Epithelial cell of alveolus of lung (primary cell): ENCODE measurements at places on chromosomes 12 and 14. TPM values are rescaled to one million over a fixed set of nuclear protein-coding genes. Genes with fewer than 3 reads are reported as not detected.

Gene PIWIL1
- not detected in 2 replicates for total RNA-seq

Gene RNASE4
- 18.6 and 27.5 TPM in 2 replicates for total RNA-seq

Gene CLEC4D
- not detected in 2 replicates for total RNA-seq

Gene NTF3
- total RNA-seq, result 0.08 and 0.13 TPM in 2 replicates

Gene EDDM3A
- not detected in 2 replicates for total RNA-seq

Gene CIDEB
- 0.16 and 1.9 TPM in 2 replicates for total RNA-seq

Gene RNASE1
- total RNA-seq, result 1.7 and 4.1 TPM in 2 replicates

Gene LRRC23
- total RNA-seq, result 5.8 and 13.9 TPM in 2 replicates

Gene NEUROD4
- not detected in 2 replicates for total RNA-seq

Gene GPR162
- 2.1 and 20.3 TPM in 2 replicates for total RNA-seq

Gene SYNDIG1L
- 0.13 and 2.5 TPM in 2 replicates for total RNA-seq

Gene ABHD12B
- not detected in 2 replicates for total RNA-seq

Gene ADCY4
- total RNA-seq, result 0.39 and 0.88 TPM in 2 replicates

Gene GUCY2C
- total RNA-seq, result not detected in 2 replicates

Gene RASAL1
- not detected in 2 replicates for total RNA-seq

Gene ARL6IP4
- 146 and 264 TPM in 2 replicates for total RNA-seq

Gene KRT75
- total RNA-seq, result not detected in 2 replicates

Gene TC2N
- 0.24 and 0.26 TPM in 2 replicates for total RNA-seq

Gene OR6C2
- not detected in 2 replicates for total RNA-seq

Gene WBP11
- total RNA-seq, result 21.1 and 28.7 TPM in 2 replicates

Gene ASB2
- total RNA-seq, result 0.13 TPM in 1 of 2 replicates, not detected in the other

Gene PLBD1
- total RNA-seq, result 2.8 and 6.6 TPM in 2 replicates

Gene C14orf180
- total RNA-seq, result not detected in 2 replicates

Gene C12orf54
- total RNA-seq, result 2.2 TPM in 1 of 2 replicates, not detected in the other

Gene KCNK13
- 0.13 TPM in 1 of 2 replicates, not detected in the other for total RNA-seq

Gene RNASE3
- not detected in 2 replicates for total RNA-seq

Gene C1S
- total RNA-seq, result 137 and 318 TPM in 2 replicates

Gene SLC38A4
- 0.24 and 0.65 TPM in 2 replicates for total RNA-seq

Gene DYRK4
- 59.9 and 62.3 TPM in 2 replicates for total RNA-seq

Gene MYF5
- total RNA-seq, result not detected in 2 replicates

Gene SLC4A8
- total RNA-seq, result 1.9 and 3.4 TPM in 2 replicates

Gene LRRC10
- not detected in 2 replicates for total RNA-seq

Gene RNU4-1
- under 0.01 TPM in 2 replicates for total RNA-seq

Gene IL31
- total RNA-seq, result not detected in 2 replicates

Gene SLC15A5
- not detected in 2 replicates for total RNA-seq

Gene MYO1H
- not detected in 2 replicates for total RNA-seq

Gene TTC6
- total RNA-seq, result 0.13 TPM in 1 of 2 replicates, not detected in the other

Gene TAS2R9
- not detected in 2 replicates for total RNA-seq

Gene PLXNC1
- total RNA-seq, result 1.4 and 1.7 TPM in 2 replicates

Gene GDF3
- total RNA-seq, result not detected in 2 replicates

Gene MAP1LC3B2
- total RNA-seq, result 0.26 and 0.32 TPM in 2 replicates

Gene KRT85
- not detected in 2 replicates for total RNA-seq

Gene SLC7A7
- total RNA-seq, result 9.1 and 12.7 TPM in 2 replicates

Gene PCNX1
- 39.0 and 44.0 TPM in 2 replicates for total RNA-seq

Gene PNN
- total RNA-seq, result 12.3 and 21.6 TPM in 2 replicates

Gene EML1
- total RNA-seq, result 7.8 and 18.0 TPM in 2 replicates

Gene PPP1R1A
- not detected in 2 replicates for total RNA-seq

Gene MSI1
- total RNA-seq, result 0.16 and 0.78 TPM in 2 replicates

Gene SIX4
- 17.6 and 22.1 TPM in 2 replicates for total RNA-seq

Gene GPR135
- total RNA-seq, result 1.0 and 2.6 TPM in 2 replicates

Gene FOXG1
- under 0.01 TPM in 1 of 2 replicates, not detected in the other for total RNA-seq

Gene OVCH1
- total RNA-seq, result 0.08 TPM in 1 of 2 replicates, not detected in the other

Gene SLCO1B1
- not detected in 2 replicates for total RNA-seq

Gene HOXC9
- 1.0 and 1.4 TPM in 2 replicates for total RNA-seq

Gene NACA
- total RNA-seq, result 1,164 and 2,115 TPM in 2 replicates

Gene ASCL1
- total RNA-seq, result not detected in 2 replicates

Gene MGST1
- 171 and 222 TPM in 2 replicates for total RNA-seq

Gene OTOGL
- total RNA-seq, result under 0.01 TPM in 1 of 2 replicates, not detected in the other
